Epithelial cell of esophagus (primary cell): ENCODE measurements at places on chromosomes 1 and 21.

DNA sequence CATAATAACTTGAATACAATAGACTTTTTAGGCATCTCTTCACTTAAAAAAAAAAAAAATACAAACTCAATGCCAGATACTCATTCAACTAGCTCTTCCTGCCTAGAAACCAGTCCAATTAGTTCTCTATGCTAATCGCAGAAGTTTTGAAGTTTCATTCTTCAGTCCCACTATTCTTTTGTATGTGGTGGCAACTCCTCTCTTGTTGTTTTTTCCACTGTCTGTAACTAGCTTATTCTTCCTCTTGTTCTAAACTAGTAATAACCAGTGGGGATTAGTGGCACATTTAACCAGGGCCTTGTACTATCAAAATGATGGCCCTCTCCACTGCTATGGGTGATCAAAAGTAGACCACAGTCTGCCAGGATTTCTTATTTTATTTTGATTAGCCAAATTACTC is 52.5 kb downstream of the SELENOF start:
- DNase-seq, result no peak

DNA sequence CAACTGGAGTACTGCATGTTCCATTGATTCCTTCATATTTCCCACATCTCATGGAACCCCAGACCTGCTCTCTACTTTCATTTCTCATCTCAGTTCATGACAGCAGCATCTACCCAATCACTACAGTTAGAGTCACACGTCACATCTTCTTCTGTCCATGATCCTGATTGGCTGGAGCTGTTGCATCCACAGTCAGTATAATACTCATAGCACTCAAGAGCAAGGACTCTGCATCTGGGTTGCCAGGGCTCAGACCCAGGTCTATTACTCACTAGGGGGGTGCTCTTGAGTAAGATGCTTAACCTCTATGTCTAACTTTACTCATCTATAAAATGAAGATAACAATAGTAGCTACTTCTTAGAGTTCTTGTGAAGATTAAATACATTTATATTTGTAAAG is 4.4 kb upstream of the XPR1 start:
- no peak for DNase-seq

- DNase-seq, result no peak
Measured at GRCh38 chr1:243179720-243180119, 75.4 kb downstream of the CEP170 start.

DNA sequence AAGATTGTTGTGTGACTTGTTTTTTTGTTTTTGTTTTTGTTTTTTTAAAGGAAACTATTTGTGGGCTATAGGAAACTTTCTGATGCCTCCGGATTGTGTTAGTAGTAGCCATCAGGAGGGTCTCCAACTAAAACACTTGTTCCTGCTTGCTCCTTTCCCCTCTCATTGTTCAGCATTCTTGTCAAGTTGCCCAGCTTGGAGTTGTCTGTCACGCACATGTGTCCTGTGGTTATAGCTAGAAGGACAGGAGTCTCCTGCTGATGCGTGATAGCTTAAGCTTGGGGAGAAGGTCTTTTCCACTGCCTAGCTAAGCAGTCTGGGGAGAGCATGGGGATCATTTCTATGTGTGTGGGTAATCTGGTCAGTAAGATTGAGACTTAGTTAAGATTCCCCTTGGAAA is 3.2 kb upstream of the LYPLA2 start:
- no peak for DNase-seq

GRCh38 chr1:205822397-205822796 is 9.4 kb upstream of the SLC41A1 start:
- no peak for DNase-seq

- no peak for DNase-seq
Measured at GRCh38 chr1:76191561-76191960, 117.0 kb downstream of the ST6GALNAC3 start.

DNA sequence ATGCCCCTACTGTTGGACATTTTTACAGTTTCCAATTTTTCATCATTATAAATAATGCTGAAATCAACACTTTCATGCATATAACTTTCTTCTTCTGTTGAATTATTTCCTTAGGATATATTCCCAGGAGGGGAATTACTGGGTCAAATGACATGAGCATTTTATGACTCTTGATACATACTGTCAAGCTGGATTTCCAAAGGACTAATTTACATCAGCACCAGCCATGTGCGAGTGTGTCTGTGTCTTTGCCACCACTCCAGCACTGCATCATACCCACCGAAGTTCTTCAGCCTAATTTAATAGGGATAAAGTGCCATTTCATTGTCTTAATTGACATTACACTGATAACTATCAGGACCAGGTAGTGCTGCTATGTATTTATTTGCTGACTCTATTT is 146.7 kb downstream of the CSMD2 start:
- DNase-seq, result no peak

- no peak for DNase-seq
Measured at GRCh38 chr1:23431431-23431830, 6.9 kb upstream of the TCEA3 start.

DNA sequence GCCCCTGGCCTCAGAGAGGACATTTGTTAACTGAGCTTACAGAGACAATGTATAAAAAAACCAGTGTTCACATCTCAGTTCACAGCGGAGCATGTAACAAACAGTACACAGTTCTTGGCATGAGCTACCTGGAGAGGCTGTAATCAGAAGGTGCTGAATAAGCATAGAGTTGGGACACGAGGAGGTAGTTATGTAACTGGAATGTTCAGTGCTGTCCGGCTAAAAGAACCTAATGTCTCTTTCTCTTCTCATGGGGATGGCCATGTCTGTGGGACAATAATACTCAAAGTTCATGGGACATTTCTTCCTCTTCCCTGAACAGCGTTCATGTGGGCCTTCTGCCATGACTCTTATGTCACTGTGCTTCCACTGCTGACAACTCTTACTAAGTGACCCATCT is 17.2 kb upstream of the STX12 start:
- no peak for DNase-seq

GRCh38 chr1:117821382-117821755 is 108.1 kb downstream of the GDAP2 start:
- no peak for DNase-seq

DNA sequence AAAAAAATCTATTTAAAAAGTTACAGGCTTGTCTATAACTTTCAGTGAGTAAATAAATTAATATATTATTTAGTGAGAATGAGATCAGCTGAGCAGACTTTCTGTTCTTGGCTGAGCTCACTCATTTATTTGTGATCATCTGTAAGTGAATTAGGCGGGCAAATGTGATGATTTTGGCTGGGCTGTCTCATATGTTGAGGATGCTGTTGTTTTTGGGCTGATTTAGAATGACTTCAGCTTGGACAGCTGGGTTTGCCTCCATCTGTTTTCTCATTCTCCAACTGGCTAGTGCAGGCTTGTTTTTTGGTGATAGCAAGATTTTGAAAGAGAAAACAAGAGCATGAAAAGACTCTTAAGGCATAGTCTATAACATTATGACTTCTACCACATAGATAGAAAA is 475.8 kb upstream of the OLFM3 start:
- no peak for DNase-seq

- DNase-seq, result peak; percentile 15
Measured at GRCh38 chr21:41158026-41158425, 9.9 kb upstream of the BACE2 start.

DNA sequence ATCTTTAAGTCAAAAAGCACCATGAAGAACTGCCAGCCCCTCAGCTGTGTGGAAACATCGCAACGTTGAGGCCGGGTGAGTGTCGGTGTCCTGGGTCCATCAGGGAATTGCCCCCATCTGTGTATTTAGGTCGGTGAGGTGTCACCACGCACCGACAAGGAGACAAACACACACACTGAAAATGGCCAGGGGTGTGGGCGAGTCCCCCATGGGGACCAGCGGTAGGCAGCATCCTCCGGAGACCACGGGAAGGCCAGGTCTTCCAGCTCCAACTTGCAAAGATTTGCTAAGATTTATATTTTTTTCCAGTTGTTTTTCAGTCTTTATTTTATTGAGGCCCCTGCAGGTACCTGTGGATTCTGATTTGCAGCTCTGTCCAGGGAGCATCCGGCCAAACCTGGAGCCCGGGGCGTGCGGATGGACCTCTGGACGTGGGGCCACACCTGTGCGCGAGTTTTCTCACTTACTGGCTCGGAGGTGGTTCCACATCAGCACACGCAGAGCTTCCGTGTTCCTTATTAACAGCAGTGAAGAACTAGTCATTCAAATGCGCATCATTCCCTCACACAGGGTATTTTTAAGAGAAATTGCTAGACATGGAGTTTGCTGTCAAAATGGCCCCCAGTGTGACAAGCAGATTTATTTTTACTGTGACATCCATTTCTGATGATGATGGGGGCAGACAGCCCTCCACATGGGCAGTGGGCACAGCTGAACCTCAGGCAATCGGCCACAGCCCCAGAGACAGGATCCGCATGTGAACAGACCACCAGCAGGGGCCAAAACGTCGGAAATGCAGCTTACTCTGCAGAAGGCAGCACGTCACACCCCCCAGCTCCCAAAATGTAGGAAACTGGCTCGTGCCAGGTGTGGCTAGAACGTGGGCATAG is 17.2 kb upstream of the SLC19A1 start:
- no peak for DNase-seq

GRCh38 chr1:203631946-203632345 is 5.3 kb downstream of the ATP2B4 start:
- DNase-seq, result no peak

GRCh38 chr1:2802421-2802961 is 998 bp upstream of the TTC34 start:
- no peak for DNase-seq

GRCh38 chr21:44497703-44498126 is 42.3 kb downstream of the KRTAP10-1 start:
- no peak for DNase-seq

DNA sequence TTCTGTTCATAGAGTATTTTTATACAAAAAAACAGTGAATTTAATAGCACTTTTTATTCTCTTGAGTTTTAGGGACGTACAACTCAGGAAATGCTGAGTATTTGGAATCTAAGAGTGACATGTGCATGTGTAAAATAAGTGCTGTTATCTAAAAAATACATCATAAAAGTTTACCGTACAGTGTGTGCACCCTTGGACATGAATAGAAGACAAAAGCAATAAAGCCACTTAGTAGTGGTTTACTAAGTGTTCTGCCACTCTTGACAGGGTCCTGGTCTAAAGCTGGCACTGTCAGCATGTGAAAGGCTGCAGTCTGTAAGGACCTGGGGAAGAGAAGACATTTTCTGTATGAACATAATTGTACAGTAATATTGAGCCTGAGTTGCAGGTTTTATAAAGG is 51.0 kb downstream of the LAMC1 start:
- no peak for DNase-seq

- DNase-seq, result peak; percentile 66
Measured at GRCh38 chr21:41610042-41610839, 102.3 kb upstream of the TMPRSS2 start.

GRCh38 chr1:226764533-226764932 is 25.5 kb upstream of the ITPKB start:
- no peak for DNase-seq

DNA sequence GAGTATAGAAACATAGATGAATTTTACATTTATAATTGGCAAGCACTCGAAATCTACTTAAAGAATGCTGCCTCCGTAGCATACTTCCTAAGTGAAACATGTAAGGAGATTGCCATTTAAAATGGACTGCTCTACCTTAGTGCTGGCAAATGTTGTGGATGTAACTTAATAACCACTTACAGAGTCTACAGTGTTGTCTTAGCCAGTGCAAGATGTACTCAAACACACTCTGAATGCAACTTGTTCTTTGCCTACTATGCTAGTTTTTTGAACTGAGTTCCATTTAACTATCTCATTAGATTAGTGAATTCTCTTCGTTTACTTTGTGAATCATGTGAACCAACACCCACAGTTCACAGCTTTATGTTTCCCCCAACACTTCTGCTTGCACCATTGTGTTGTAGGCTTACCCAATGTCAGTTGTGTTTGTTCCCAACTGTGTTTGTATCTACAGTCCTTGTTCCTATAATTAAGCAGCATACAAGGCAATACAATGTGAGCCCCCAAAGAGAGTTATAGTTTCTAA is 345.5 kb upstream of the LYPLAL1 start:
- DNase-seq, result peak; percentile 43

DNA sequence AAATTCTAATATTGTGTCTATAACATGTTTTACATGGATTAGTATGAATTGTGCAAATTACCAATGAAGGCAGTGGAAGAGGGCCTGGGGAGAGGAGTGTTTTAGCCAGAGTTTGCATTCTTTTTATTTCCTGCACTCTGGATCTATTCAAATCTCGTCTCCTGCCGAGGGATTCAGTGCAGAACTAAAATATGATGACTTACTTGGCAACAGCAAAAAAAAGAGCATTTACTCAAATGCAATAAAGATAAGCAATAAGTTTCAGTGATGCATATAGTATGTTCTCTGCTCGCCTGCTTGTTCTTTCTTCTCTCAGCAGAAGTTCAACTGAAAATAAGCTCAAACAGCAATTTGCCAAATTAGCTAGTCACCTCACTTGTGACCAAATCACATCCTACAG is 33.4 kb upstream of the NRIP1 start:
- DNase-seq, result no peak

- DNase-seq, result no peak
Measured at GRCh38 chr1:51410568-51411460, 80.5 kb upstream of the TTC39A start.

DNA sequence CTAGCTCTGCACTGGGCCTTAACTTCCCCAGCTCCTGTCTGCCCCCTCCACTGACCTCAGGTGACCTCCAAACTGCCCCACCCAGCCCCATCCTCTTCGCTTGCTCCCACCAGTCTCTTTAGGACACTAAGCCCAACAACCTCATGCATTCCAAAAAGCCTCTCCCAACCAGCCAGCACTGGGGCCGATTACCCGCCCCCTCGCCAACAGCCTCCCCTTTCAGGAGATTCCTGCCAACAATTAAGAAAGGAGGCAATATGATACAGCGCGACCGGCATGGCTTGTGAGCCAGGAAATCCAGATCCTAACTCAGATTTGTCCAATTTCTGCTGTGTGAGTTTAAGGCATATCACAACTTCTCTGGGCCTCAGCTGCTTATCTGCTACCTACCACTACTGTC is 14.7 kb downstream of the KANK4 start:
- no peak for DNase-seq

DNA sequence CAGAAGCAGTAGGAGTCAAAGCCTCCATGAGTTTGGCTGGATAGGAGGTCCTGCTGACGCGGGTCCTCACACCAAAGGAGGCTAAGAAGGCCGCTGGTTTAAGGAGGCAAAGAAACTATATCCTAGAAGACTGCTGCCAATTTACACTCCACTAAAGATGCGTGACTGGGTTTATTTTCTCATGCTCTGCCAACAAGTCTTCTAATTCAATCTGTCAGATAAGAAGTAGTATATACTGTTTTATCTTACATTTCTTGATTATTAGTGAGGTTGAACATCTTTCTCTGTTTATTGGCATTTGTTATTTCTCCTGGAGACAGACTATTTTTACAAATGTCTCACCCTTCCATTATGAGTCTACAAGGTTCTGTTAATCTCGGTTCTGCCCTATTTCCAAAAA is 34.1 kb downstream of the ACBD6 start:
- no peak for DNase-seq
